ENCODE measurements at places on chromosomes 11 and 22.

GRCh38 chr11:102323542-102324251 lies 6.4 kb downstream of the BIRC3 start:
- no peak for DNase-seq

DNA sequence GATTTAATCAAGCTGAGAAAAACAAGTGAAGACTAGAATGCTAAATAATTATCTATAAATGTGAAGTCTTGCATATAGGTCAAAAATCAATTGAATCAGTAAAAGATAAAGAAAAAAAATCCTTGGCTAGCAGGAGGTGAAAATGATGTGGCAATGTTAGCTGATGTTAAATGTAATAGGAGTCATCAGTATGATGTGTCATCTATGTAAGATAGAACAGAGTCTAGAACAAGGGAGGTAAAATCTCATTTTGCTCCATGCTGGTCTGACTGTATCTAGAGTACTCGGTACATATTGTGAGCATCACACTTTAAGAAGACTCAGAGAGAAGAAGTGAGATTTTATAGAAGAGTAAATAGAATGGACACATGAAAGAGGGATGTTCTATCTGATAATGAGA lies 721.2 kb downstream of the ETS1 start:
- DNase-seq: no peak

DNA sequence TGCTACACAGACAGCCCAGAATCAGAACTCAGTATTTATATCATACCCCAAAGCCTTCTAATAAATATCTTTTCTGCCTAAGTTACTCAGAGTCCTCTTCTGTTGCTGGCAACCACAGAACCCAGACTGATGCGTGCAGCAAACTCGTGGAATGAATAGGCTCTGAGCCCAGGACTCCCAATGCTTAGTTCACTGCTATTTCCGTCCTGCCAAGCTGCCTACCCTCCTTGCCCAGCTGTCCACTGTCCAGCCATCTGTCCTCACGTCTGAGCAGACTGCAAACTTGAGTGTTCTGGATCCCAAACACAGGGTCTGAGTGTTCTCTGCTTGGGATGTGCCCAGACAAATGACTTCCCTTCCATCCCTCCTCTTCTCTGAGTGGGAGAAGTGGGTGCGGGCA lies 19.4 kb downstream of the PTPN5 start:
- no peak for DNase-seq

- no peak for DNase-seq
These were observed at the start of gene NPTXR for GRCh38 chr22:38843657-38844314. Gene NPTXR (minus strand): TSS chr22:38844028.

- no peak for DNase-seq
These were observed 36.8 kb downstream of the CERK start for GRCh38 chr22:46701262-46701661.

DNA sequence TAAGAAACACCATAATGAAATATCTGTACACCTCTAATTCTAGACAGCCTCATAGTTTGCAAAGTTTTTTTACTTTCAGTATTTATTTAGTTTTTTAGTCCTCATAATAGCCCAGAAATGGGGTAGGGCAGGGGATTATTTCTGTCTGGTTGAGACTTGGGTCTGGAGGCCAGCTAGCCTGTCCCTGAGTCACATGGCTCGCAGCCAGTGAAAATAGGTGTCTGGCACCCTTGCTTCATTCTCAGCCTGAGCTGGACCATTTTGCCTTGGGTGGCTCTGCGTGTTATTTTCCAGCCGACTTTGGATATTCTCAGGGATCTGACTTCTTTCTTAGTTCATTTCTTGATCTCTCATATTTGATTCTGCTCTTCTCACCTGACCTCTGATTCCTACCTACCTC lies 123.9 kb upstream of the NARS2 start:
- no peak for DNase-seq

DNA sequence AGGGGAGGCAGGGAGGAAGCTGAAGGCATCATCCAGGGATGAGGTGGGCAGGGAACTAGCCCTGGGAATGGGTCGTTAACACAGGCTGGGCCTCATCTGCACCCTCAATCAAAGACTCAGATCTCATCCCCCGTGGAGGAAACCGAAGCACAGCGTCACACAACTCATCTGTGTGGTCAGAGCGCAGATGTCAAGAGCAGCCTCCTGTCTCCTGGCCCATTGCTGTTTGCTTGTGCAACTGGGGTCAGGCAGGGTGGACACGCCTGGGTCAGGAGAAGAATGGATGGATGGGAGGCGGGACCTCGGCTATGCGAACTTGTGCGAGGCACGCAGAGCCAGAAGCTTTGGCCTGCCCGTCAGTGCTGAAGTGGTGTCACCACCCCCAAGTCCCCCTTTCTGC lies 218.1 kb downstream of the CEP164 start:
- no peak for DNase-seq

GRCh38 chr22:26494506-26494905 lies 10.8 kb downstream of the SRRD start:
- no peak for DNase-seq

- no peak for DNase-seq
These were observed 98.8 kb downstream of the MSANTD4 start for GRCh38 chr11:105923252-105923651.

- DNase-seq: no peak
These were observed 1.1 kb downstream of the CAVIN3 start for GRCh38 chr11:6319001-6319703.

GRCh38 chr11:61912530-61912898 lies 4.9 kb downstream of the RAB3IL1 start:
- DNase-seq: no peak

DNA sequence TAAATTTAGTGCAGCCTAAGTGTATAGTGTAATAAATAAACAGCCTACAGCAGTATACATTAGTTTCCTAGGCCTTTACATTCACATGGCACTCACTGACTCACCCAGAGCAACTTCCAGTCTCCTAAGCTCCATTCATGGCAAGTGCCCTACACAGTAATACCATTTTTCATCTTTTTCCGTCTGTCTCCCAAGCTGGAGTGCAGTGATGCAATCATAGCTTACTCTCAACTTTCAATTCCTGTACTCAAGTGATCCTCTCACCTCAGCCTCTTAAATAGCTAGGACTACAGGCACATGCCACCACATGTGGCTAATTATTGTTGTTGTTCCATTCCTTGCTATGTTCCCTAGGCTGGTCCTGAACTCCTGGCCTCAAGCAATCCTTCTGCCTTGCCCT lies 54.4 kb downstream of the FCHSD2 start:
- no peak for DNase-seq

GRCh38 chr22:37193629-37194191 lies 5.7 kb upstream of the C1QTNF6 start:
- DNase-seq: no peak

DNA sequence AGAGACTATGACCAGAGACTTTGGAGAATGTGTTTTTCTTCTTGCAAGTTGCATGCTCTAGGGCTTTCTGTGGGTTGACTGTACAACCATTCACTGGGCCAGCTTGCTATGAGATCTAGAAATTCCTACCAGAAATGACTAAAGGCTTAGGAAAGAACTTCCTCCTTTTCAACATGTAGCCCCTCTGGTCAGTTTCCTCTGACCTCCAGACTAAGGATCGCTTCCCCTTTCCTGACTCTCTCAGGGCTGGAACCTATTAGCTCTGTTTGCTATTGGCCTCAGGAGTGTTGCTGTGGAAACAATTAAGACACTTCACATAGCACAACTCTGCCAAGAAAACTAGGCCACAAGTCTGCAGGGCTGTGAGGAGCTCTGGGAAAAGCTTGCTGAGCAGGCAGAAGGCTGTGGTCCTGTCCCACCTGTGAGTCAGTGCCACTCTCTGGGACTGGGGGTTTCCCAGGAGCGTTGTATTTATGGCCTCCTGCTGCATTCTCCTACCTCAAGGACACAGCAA lies 10.7 kb downstream of the CRY2 start:
- no peak for DNase-seq

DNA sequence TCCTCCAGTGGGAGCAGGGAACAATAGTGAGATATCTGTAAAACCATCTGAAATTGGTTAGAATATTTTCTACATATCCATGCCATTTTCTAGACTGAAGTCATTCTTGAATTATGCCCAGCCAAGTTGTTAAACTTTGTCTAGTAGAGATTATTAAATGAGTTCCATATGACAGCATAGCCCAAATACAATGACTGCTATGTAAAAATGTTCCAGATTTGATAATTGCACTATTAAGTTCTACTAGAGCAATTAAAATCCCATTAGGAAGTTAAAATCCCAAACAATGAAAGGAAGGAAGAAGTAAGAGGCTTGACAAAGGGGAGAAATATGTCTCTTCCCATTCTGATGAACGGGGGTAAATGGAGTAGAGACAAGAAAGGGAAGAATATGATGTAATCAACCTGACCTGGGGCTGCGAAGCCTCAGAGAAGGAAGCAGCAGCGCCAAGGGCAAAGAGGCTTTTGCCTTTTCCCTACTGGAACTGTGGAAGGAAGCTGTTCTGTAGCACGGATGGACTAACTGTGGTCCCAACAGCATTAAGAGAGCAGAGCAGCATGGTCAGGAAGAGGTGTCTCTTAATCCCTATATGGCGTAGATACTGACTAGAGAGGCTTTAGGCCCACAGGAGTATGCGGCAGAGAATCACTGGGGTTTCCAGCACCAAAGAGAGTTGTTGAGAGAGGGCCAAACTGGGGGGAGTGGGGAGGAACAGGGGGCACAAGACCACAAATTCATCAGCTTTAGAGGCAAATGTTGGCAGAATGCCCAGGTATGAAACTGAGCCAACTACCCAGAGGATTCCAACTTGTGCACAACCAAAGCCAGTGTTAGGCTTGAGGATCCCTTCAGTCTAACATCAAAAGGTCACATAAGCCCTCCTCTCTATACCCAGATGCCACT lies 26.7 kb downstream of the RRP8 start:
- no peak for DNase-seq

GRCh38 chr11:27412192-27412691 lies 49.2 kb upstream of the CCDC34 start:
- no peak for DNase-seq

- no peak for DNase-seq
These were observed at the start of gene GDPD4 for GRCh38 chr11:77301510-77301909. Gene GDPD4 (minus strand): TSS chr11:77301686. CDS start chr11:77285137, 16,549 bp downstream.

- no peak for DNase-seq
These were observed 789 bp upstream of the CBX7 start for GRCh38 chr22:39153220-39153717.

DNA sequence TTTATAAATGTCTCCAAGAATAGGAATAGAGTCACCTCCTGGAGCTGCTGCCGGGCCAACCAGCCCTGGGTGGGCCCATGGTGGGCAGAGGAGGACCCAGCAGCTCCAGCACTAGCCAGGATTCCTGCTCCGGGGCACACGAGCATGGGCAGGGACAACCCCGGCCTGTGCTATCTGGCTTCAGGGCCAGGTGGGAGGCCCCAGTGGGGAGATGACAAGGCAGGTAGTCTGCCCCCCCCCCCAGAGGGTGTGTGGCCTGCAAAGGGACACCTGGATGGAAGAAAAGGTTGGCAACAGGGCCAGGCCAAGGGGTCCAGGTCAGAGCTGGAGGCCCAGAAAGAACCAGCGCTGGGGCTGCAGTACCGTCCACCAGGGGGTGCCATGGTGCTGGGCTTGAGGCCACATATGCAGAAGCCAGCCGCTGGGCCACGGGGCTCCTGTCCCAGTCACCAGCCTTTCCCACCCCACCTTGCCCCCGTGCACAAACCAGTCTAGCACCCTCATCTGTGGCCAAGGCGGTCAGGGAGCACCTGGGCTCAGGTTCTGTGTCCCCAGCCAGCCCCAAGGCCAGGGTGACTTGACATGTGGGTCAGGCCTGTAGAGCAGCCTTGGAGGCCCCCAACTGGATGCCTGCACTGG lies 3.4 kb downstream of the TSPAN32 start:
- peak; percentile 78 for DNase-seq

- no peak for DNase-seq
These were observed 346.2 kb upstream of the PDGFD start for GRCh38 chr11:104510169-104510568.

DNA sequence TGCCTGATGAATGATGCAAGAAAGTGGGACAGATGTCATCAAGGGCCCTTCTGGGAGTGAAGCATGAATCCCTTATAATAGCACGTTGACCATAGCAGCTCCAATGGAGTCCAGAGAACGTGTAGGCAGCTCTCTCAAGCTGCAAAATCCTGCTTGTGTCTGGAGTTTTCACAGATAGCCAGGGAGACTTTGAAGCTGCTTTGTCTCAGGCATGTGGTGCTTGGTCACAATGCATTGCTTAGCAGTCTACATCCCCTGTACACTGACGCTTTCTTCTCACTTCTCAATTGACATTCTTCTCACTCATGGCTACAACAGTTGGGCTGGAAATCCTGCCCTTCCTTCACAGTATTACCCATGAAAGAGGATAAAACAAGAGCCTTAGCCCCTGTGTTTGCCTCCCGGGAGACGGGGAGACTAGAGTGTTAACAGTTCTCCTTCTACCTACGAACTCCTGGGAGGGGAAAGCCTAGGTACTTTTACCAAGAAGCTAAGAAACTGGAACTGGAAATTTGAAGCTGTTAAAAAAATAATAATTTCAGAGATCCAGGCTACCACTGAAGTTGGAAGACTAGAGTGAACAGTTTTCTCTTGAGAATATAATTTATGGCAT lies 20.7 kb upstream of the MMP7 start:
- DNase-seq: no peak

GRCh38 chr11:82682003-82682751 lies 51.5 kb downstream of the FAM181B start:
- no peak for DNase-seq

- DNase-seq: no peak
These were observed 5.8 kb downstream of the POLDIP3 start for GRCh38 chr22:42608823-42609361.

- DNase-seq: no peak
These were observed 9.5 kb downstream of the ALDH3B2 start for GRCh38 chr11:67664696-67665540.

GRCh38 chr11:100593291-100593690 lies 93.8 kb upstream of the ARHGAP42 start:
- no peak for DNase-seq

GRCh38 chr11:829176-829846 lies 1.6 kb downstream of the CRACR2B start:
- DNase-seq: no peak

GRCh38 chr11:131465746-131466145 lies 95.3 kb downstream of the NTM start:
- no peak for DNase-seq

GRCh38 chr11:47332791-47333525 lies 19.5 kb downstream of the MYBPC3 start:
- DNase-seq: no peak
